ENCODE measurements at places on chromosomes 12 and 14.

GRCh38 chr12:57575771-57576612 is 15.0 kb upstream of the PIP4K2C start:
- no peak for DNase-seq

DNA sequence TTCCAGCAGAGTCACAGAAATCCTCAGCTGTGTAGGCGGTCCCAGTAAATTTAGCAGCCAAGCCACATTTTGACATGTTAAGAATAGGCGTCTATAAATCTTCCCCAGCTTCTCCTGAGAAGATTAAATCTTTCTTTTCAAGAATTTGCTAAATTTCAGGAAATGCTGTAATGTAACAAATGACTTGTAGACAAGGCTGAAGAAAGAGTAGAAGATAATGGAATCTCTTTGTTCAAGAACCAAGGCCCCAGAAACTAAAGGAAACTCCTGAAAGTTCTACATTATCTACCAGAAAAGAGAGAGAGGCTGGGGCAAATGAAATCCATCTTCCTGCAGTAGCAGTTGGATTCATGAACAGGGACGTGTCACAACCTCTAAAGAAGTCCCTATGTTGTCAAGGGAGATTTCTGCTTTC is 760.3 kb downstream of the NOVA1 start:
- DNase-seq, result no peak

DNA sequence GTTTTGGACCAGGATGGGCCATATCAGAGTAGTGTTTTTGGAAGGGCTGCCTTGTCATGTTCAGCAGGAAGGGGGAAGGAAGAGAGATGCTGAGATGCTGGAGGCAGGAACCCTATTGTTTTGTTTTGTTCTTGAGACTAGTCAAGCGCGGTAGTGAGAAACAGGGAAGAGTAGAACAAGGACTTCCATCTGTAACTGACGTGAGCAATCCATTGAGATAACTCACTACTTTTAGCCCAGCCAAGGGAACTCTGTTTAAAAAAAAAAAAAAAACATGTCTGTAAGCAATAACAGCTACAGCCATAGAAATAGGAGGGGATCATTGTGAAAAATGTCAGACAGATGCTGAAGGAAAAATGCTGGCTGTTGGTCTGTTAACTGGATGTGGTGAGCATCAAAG is 34.0 kb downstream of the CD9 start:
- DNase-seq, result no peak

DNA sequence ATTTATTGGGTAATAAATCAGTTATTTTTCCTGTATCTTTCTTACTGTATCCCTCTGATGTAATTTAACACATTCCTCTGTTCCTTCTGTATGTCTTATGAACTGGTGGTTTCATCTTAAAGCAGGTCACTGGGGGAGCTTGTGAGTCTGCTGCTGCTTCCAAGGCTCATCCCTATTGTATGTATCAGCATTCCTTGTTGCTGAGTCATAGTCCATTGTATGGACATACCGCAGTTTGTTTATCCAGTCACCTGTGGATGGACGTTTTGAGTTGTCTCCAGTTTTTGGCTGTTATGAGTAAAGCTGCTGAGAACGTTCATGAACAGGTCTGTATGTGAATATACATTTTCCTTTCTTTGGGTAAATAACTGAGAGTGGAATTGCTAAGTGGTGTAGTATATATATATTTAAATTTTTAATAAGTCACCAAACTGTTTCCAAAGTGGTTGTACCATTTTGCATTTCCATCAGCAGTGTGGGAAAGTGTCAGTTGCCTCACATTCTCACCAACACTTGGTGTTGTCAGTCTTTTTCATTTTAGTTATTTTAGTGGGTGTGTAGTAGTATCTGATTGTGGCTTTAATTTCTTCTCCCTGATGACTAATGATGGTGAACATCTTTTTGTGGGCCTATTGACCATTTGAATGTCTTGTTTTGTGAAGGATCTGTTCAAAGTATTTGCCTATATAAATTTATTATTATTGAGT is 82.7 kb downstream of the BEGAIN start:
- no peak for DNase-seq

- DNase-seq, result no peak
These were observed 1.1 kb downstream of the CLECL1 start for GRCh38 chr12:9731797-9732196.

GRCh38 chr12:57454566-57455373 is at the start of gene INHBE:
TSS of gene INHBE (plus strand) at chr12:57455307. CDS start at chr12:57455537, 230 bp downstream.
- no peak for DNase-seq

DNA sequence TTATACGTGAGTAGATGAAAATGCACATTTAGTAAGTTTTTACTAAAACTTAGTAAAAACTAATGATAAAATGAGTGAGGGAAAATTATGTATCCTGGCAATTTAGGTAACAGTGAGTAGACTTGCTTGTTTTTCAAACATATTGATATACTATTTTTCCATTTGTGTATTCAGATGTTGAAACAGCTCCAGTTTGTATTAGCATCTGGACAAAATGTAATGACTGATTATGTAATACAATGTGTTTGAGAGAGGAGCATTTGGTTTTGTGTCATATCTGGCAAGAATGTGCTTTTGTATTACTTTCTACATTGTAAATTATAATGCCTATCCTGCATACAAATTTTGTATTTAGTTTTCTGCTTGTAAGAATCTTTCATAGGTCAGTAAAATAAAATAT is 5.6 kb downstream of the CNOT2 start:
- DNase-seq, result no peak

GRCh38 chr12:112162241-112162790 is 37.0 kb downstream of the TRAFD1 start:
- DNase-seq, result no peak

DNA sequence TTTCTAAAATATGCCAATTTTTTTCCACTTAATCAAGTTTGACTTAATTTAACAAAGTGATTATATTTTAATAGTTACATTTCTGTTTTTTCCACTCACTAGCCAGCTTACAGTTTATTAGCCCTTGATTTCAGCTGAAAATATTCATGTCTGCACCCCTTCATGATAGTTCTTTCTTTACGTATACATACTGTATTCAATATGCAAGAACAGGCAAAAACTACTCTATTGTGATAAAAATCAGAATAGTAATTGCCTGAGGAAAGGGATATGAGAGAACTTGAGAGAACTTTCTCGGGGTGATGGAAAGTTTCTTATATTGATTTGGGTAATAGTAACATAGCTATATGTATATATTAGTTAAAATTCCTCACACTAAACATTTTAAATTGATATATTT is 17.4 kb upstream of the PSMA6 start:
- no peak for DNase-seq

DNA sequence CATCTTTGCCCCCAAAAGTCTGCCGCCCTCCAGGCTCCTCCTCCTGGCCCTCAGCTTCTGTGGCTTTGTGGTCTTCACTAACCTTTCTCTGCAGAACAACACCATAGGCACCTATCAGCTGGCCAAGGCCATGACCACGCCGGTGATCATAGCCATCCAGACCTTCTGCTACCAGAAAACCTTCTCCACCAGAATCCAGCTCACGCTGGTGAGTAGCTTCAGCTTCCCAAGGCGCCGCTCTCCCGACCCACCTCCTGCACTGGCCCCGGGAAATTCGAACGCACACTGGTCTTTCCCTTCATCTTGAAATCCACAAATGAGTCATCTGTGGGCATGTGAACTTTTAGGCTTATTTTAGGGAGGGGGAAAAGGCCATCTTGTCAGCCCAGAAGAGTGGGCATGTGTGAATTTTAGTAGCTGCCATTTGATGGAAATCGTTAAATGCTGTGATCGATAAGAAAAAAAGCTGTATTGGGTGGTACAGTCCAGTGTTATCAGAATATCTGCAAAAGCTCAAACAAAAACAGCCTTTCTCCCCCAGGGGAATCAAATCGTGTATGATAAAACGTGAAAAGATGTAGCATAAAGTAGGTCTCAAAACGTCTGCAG is 700 bp downstream of the SLC35E3 start:
- DNase-seq, result peak; percentile 40

GRCh38 chr12:4153343-4153892 is 120.1 kb upstream of the CCND2 start:
- no peak for DNase-seq

DNA sequence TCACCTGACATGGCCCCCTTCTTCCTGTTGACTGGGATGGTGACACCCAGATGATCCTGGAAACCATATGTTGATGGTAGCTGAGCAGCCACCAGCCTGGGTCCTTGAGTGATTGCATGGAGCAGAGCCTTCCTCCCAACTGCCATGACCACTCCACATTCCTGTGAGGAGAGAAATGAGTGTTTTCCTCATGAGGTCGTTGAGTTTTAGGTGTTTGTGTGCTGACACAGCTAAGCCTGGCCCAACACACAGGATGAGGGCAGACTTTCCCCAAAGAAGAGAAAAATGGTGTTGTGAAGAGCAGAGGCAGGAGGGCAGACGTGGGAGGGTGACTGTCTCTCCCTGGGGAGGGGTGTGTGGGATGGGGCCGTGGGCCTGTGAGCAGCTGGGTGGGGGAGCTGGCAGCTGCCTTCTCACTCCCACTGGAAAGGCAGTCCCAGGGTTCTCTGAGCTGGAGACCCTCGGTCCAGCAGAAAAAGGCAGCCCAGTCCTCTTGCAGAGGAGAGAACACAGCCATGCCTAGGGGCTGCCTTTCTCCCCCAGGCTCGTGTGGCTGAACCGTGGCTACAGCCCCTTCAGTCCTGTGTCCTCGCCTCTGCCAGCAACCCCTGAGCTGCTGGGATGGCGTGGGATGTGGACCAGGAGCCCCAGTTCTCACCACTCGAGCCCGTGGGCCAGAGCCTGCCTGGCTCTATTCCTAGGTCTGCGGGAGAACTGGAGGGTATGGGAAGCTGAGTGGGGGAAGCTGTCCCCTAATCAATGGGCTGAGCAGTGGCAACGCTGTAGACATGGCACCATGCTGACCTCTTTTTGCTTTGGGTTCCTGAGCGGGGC is 257.0 kb downstream of the ADGRD1 start:
- DNase-seq, result no peak

DNA sequence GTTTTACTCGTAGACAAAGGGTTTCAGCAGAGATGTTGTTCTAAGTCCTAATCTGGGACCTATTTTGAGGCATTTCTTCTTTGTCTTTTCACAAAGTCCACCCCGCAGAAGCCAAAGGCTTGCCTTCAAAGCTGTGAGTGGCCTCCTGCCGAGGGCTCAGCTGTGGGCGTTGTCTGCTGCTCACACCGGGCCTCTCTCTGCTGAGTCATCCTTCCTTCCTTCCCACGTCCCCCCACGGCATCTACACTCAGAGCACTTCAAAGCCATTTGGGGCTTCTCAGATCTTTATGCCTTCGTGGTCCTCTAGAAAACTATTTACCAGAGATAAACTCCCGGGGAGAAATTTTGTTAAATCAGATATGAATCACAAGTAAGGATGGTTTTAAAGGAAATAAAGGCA is 115.9 kb upstream of the TMPO start:
- DNase-seq, result no peak

DNA sequence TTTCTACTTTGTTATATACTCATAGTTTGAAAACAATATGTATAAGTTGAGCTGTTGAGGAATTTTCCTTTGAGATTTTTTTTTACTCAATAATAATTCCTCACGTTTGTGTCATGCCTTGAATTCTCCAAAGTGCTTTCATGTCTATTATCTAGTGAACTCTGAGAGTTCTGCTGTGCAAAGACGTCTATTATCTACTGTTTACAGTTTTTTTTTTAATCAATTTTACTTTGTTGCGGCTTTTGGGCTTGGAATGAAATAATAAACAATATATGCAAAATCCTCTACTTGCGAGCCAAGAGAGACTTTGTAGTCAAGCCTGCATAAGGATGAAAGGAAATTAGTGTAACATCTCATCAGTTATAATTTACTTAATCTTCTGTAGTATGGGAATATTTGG is 107.2 kb upstream of the FRMD6 start:
- no peak for DNase-seq

GRCh38 chr12:93176610-93177126 is 201.1 kb upstream of the NUDT4 start:
- DNase-seq, result no peak

DNA sequence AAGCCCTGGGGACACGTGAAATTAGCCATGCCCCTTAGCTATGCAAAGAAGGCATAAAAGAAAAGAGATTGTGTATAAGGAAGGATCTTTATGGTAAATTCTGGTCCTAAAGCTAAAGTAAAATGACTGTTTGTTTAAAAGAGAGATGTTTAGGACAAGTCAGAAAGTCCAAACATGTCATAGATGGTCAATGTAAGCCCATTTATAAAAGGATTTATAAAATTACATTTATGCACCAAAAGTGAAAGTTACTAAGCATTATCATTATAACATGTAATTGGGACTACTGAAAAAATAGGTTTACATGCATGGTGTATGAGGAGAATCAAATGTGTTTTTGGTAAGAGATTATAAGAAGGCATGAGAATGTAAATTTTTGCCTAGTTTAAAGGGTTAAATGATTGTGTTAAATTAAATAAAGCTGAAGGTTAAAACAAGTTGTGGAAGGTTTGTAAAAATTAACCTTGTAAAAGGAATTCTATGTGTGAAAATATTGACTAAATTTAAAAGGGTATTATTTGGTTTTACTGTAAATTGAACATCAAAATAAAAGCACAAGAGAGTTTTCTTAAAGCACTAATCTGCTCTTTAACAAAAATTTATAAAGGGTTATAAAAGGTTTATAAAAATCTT is 50.4 kb upstream of the TSPAN8 start:
- no peak for DNase-seq

- DNase-seq, result no peak
These were observed 67.4 kb downstream of the PPP2R5E start for GRCh38 chr14:63475761-63476160.

DNA sequence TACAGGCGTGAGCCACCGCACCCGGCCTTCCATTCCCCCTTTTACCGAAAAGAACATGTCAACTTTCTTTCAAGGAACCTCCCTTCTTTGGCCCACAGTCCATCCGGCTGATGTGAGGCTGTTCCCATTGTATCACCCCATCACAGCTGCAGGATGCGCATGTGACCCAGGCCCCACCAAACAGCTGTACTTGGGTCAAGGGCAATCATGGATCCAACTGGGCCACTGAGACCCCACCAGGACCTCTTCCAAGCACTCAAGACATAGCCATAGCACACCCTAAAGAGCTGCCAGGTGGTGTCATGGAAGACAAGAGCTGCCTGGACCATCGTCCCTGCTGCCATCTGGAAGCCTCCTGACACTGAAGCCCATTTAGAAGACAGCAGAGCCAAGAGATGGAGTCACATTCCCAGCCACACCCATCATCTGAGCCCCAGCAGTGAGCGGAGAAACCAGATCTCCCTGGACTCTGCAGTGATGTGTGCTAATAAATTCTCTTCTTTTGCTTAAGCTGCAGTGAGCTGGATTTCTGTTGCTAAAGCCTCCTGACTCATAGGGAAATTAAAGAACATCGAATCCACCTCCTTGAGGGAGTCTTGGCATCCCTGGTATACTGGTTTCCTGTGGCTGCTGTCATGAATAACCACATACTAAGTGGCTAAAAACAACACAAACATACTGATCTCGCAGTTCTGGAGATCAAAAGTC is 105.6 kb downstream of the KSR2 start:
- DNase-seq, result no peak

DNA sequence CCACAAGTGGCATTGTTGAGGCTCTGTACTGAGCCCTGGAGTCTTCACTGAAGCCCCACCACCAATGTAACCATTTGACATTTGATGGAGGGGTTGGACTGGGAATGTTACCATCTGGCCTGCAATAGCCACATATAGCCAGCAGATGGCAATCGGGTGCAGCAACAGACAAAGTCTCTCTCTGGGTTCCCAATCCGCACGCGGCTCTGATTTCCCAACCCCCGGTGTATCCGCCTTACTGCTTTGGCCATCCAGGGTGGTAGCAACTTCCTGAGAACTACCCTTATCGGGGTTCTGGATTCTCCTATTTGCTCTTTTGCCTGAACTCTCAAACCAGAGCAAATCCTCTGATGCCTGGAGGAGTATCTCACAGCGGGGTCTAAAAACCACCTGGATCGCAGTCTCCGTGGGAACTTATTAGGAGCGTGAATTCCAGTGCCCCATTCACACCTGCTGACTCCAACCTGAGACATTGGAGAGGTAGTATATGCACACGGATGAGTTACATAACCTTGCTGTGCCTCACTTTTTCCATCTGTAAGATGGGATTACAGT is 14.2 kb downstream of the VRTN start:
- peak; percentile 26 for DNase-seq

All from substantia nigra (tissue), 51 donors.